ENCODE measurements at places on chromosomes 6 and 20.

- no peak for DNase-seq
Measured at GRCh38 chr20:37095108-37095598, 644 bp downstream of the RBL1 start.

GRCh38 chr20:1319051-1319450, 9.9 kb downstream of the SDCBP2 start:
- DNase-seq, result no peak

- no peak for DNase-seq
Measured at GRCh38 chr20:2814587-2815051, at the start of gene C20orf141. Gene C20orf141, plus strand, starts transcription at chr20:2814987. Its CDS starts 198 bp downstream, at chr20:2815185.

GRCh38 chr20:1401451-1401907, 8.6 kb upstream of the FKBP1A start:
- DNase-seq, result no peak

DNA sequence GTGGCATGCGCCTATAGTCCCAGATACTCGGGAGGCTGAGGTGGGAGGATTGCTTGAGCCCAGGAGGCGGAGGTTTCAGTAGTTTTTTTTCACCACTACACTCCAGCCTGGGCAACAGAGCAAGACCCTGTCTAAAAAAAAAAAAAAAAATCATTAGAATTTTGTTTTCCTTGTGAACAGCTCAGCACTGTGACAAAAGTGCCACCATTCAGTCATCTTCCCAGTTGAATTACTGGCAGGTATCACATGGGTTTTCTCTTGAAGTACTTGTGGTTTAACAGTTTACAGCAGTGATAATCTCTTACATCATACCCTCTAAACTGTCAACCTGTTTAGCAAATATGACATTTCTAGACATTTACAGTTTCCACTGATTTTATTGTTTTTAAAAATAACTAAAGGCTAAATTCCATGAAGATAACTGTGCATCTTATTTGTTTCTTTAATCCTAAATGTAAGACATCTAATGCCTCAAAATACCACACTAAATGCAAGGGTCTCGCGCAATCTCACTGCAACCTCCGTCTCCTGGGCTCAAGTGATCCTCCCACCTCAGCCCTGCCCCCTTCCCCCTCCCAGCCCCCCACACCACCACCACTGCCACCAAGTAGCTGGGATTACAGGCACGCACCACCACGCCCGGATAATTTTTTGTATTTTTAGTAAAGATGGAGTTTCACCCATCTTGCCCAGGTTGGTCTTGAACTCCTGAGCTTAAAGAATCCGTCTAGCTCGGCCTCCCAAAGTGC, 7.0 kb downstream of the TRPC4AP start:
- no peak for DNase-seq

- no peak for DNase-seq
Measured at GRCh38 chr6:118700531-118700930, 49.1 kb upstream of the CEP85L start.

- no peak for DNase-seq
Measured at GRCh38 chr6:76768556-76768955, 694.7 kb downstream of the HTR1B start.

DNA sequence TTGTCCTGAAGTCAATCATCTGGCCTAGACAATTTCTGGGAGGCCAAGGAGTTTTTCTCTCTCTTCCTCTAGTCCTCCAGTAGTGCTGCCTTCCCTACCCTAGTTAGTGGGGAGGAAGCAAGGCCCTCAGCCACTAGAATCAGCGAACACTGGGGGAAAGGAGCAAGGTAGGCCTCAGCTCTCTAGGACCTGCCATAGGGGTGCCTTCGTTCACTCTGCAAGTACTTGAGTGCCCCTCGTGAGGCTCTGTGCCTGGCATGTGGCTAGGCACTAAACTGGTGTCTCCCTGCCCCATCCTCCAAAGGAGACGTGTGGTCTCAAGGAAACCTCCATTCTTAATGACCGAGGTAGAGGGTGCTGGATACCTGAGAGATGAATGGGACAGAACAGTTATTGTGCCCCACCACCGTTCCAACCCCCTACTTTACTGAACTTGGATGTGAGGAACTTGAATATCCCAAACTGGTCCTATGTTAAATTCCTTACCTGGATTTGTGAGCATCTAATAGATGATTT, 1.1 kb downstream of the DEF6 start:
- DNase-seq, result no peak

DNA sequence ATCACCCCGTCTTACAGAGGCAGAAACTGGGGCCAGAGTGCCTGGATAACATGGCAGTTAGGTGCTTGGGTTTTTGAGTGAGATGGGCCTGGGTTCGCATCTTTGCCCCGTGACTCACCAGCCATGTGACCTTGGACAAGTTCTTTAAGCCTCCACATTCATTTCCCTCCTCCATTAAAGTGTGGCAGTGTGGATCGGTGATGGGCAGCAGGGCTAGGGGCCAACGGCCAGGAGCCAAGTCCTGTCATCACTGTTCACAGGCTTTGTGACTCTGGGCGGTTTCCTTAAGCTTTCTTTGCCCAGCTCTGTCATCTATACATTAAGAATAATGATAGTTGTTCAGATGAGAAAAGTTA, 85.5 kb upstream of the PMEPA1 start:
- DNase-seq, result no peak

DNA sequence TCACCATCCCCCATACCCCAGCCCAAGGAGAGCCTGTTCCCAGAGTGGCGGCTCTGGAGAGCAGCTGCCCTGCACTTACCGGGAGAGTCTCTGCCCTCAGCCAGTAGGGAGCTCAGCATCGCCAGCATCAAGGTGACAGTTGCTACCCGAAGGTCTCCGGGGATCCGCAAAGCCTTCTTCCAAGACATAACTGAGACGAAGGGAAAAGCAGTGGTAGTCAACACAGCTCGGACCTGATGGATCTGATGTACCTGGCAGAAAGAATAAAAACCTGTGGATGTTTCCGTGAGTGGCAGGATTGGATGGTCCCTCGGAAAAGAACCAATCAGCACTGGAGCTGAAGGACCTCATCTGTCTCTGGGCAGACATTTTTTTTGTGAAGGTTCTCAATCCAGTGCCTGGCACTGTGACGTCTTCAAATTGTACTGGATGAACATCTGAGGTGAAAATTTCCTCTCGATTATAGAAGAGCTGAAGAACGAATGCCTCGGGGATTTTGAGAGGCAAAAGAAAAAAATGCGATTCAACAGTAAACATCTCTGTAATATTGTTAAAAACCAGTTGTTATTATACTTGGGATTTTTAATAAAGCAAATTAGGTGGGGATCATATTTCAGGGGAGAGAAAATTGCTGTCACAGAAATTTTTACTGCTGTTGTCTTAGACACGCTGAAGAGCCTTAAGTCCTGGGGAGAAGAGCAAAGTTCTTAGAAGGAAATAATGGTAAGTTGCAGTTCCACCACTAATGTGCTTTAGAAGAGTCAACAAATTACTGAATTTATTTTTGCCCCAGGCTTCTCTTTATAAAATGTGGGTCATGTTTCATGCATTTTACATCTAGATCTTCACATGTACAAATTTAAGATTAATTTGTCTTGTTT, at the start of gene HLA-DQB1:
TSS of gene HLA-DQB1 (minus strand) at position 238 of the 881 bp plus-strand sequence. CDS start at position 188, 50 bp downstream.
- DNase-seq, result peak; percentile 21

DNA sequence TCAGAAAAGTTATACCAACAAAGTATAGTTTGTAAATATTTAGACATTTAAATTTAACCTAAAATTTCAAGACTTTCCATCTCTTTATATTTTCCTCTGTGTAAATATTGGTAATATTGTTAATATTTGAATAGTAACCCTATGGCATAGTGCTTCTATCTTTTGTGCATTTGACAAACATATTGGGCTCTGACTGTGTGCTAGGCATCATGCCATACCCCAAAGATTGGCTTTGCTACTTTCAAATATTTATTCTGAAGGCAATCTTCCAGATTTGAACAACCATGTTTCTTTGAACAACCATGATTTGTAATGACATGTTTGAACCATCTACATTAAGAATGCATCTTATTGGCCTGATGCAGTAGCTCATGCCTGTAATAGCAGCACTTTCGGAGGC, 15.5 kb upstream of the PRDM1 start:
- DNase-seq, result no peak

GRCh38 chr20:34569598-34569997, 11.1 kb downstream of the MAP1LC3A start:
- no peak for DNase-seq

GRCh38 chr6:52647199-52647598, 23.7 kb upstream of the TMEM14A start:
- no peak for DNase-seq

All from stimulated activated CD4-positive, alpha-beta T cell treated with anti-CD3 and anti-CD28 coated beads, Interleukin-1b, Interleukin-23, amount 100 ng/mL, for 24 hours (primary cell).